Activated naive CD4-positive, alpha-beta T cell treated with anti-CD3 and anti-CD28 coated beads for 36 hours (primary cell): ENCODE measurements at places on chromosomes 5 and 9. TPM values are rescaled to one million over a fixed set of nuclear protein-coding genes. Genes with fewer than 3 reads are reported as not detected.

The PDE4D gene
- total RNA-seq: 41.2 TPM

DNA sequence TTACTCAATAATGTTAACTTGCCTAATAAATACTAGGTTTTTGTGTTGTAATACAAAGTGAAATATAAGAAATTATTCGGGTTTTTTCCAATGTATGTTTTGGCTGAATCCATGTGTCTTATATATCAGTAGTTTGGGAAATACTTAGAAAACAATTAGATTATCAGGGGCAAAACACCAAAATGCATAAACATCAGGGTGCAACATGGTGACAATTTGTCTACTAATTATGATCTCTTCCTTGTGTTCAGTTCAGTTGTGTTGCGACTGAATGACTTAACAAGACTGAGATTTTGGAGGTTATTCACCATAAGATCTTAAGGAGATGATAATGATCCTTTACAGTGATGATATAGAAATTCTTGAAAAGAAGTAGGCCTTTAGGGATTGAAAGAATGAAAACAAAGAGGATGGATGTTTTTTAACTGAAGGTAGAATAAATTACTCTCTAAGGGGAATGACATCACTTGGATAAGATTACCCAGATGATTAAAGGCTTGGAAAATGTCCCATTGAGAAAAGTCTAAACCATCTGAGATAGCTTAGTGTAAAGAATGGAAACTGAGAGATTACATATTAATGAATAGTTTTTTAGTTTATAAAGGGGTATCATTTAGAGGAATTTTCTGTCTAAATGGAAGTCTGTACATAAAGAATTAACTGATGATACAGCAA lies 415.8 kb downstream of the SPATA31D1 start:
- no peak for DNase-seq

DNA sequence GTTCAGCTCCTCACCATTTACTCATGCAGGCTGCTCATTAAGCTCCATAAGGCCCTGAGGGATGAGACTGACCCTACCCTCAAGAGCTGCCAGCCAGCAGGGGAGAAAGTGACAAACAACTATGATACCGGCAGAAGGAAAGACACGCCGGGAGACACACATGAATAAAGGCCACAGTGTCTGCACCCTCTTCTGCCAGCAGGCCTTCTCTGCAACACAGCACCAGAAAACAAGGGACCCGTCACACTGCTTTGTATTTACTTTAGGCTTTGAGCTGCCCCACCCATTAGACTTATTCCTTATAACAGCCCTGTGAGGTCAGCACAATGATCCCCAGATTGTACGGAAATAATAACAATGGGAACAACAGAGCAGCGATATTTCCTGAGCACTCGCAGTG lies 7.2 kb downstream of the GABBR2 start:
- no peak for DNase-seq

DNA sequence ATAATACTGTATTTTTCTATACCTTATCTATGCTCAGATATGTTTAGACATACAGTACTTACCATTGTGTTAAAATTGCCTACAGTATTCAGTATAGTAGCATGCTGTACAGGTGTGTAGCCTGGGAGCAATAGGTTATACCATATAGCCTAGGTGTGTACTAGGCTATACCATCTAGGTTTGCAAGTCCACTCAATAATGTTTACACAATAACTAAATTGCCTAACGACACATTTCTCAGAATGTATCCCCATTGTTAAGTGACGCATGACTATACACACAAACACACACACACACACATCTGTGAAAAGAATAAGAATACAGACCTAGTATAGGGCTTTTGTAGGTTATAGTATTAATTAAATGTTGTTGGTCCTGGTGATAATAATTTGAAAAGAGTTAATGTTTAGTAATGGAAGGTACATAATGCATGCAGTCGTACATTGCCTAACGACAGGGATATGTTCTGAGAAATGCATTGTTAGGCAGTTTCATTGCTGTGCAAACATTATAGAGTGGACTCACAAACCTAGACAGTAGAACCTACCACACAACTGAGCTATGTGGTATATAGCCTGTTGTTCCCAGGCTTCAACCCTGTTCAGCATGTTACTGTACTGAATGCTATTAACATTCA lies 13.6 kb downstream of the TDRD7 start:
- DNase-seq: no peak

DNA sequence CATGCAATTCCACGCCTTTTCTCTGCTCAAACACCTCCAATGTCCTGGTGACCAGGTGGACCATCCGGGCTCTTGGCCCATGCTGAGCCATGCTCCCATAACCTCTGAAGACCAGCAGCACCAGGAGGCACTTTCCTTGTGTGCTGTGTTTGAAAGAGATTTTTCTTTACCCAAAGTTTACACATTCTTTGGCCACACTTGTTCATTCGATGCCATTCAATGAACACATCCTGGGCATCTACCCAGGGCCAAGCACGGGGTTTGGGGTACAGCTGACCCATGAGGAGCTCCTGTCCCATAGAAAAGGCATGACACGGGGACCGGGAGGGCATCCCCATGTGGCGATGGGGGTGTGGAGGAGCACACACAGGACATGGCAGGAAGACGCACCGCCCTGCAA lies 77.1 kb upstream of the IRX1 start:
- DNase-seq: no peak

The CAMSAP1 gene
- total RNA-seq: 32.6 TPM

The INPP5E gene
- 13.9 TPM for total RNA-seq

The ORM2 gene
- total RNA-seq: not detected

The RPS14 gene
- total RNA-seq: 4,738 TPM

The CCDC192 gene
- total RNA-seq: not detected

GRCh38 chr5:61183538-61183937 lies 21.3 kb upstream of the SMIM15 start:
- DNase-seq: no peak

DNA sequence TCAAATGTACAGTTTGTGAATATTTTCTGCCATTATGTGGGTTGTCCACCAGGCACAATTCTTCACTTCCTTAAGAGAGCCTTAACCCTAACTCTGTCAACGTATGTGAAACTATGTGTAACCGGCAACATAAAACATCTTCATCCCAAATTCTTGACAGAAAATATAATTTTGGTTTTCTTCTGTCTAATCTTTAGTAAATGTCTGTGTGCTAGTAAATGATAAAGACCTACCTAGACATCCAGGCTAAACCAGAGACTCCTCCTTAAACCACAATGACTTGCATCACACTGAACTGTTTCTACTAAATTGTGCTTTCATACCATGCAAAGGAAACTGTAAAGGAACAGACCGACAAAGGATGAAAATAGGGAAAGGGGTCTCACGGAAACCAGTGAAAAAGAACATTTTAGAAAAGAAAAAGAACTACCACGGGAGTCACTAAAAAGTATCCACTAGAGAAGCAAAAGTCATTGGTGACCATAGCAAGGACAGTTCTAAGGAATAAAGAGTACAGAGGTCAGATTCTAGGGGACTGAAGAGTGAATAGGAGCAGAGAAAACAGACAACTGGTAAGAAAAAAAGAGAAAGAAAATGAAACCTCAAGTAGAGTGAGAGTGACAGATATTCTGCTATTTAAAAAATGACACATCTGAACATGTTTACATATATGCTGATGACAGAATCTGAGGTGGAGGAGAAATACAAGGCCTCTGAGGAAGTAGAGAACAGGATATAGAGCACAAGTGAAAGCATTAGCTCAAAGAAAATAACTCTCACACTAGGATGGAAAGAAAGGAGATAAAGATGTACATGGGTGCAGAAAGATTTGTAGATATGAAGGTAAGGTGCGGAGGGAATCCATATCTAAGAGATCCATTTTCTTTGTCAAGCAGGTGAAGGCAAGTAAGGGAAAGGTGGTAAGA lies 49.4 kb downstream of the FNIP1 start:
- no peak for DNase-seq

DNA sequence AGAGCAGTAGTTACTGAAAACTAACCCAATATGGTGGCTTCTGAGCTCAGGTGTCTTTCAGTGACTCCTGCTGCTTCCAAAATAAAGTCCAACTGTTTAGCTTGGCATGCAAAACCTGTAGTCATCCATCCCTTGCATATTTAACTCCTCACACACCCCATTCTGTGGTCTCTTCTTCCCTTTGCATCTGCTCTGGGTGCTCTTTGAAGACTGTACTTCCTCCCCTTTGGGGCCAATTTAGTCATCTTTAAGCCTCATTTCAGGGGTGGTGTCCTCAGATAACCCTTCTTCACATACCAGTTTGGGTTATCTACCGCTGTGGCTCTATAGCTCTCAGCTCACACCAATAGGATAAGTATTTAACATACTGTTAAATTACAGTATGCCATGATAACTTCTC lies 209.9 kb upstream of the DMRT1 start:
- DNase-seq: peak; percentile 15

GRCh38 chr5:56481428-56482357 lies 248.6 kb upstream of the ANKRD55 start:
- peak; percentile 14 for DNase-seq

The NPR2 gene
- 3.6 TPM for total RNA-seq

DNA sequence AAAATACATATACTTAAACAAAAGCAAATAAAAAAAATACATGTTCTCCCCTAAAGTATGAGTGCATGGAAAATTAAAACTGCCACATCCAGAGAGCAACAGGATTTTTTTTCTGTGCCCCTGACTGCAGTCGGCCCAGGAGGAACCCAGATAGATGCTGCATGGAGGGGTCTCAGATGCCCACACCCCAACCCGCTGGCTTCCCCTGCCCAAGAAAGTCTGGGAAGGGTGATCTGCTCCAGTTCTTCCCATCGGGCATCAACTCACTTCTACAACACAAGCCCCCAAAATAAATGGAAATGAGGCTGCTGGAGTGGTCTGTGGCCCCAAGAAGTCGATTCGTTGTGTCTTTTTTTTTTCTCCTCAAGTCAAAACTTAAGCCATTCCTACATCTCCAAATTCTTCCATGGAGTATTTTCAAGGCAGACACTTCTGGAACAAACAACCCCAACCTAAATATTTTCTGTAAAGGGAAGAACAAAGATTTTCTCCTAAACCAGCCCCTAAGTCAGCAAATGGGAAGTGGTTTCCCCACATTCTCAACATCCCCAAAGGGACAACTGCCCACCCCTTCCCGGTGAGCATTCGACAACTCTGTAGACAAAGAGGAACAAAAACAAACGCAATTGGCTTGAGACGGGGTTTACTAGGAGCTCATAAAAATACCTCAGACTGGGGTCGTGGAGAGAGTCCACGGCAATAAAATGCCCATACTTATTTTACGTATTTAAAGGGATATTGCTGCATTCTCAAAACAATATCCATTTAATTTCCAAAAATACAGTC lies 46.7 kb downstream of the ROR2 start:
- DNase-seq: no peak

The IFNA2 gene
- total RNA-seq: not detected

The TAS2R1 gene
- not detected for total RNA-seq

The CFAP157 gene
- total RNA-seq: not detected

- DNase-seq: no peak
Measured at GRCh38 chr5:58156361-58156760, 303.5 kb downstream of the PLK2 start.

DNA sequence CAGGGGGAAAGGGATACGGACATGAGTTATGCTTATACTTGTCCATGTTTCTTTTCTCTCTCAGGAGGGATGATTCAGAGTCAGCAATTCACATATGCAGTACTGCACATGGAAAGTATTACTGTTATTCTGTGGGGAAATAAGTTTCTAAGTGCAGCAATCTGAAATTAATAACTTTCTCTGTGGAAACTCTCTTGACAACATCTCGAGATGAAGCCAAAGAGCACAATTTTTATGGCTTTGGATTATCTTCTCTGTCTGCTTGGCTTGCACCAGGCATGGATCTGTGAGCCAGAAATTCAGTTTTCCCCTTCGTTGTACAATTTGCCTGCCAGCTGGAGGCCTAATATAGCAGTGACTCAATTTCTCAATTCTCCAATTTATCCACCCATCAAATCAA lies 2.5 kb upstream of the NDFIP1 start:
- DNase-seq: no peak

DNA sequence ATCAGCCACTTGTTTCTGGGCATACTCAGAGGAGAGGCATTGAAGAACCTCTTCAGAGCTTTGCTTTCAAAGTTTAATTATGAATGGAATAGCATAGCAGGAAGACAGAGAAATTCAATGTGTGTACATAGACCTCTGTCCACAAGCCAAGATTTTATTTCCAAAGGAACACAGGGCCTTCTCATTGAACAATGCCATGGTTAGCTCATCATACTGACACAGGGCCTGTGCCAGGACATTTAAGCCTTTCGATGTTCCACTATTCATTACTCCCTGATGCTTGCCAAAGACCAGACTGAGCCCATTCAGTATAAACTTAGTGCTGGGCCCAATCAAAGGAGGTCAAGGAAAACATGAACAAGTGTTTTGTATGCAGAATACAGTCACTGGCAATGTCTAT lies 280.8 kb downstream of the FBXL17 start:
- DNase-seq: no peak

DNA sequence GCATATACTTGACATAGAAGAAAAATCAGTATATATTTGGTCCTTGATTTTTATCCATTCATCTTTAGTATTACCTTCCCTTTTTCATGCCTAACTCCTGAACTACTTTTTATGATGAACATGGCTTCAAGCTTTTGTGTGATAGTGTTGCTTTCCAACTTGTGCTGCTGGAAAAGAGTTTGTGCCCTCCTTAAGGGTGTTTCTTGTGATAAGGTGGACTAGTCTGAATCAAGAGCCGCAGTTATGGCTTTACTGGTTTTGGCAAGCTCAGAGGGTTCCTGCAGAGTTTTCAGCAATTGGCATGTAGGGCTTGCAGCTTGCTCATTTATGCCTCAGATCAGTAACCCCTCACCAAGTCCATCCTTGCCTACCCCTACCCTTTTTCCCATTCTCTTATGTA lies 20.5 kb downstream of the POLR3G start:
- no peak for DNase-seq

The FOXD1 gene
- 0.12 TPM for total RNA-seq

DNA sequence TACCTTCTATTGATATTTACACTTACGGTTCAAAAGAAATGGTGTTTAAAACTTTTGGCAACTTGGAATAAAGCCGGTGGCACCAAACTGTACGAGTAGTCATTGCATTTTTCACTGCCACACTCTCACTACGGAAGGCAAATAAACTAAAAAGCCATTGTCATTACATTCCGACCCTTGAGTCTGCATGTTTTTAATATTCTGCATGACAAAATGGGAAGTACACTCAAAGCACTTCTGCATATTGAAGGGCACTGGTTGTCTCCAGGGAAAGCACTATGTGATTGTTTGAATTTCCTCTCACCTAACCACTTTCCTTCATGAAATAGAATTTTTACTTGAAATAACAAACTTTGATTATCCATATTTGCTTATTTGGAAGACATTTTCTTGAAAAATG lies 426.3 kb downstream of the CETN3 start:
- DNase-seq: no peak

The ZDHHC11B gene
- not detected for total RNA-seq
